ENCODE measurements at places on chromosomes 2 and 18.

GRCh38 chr2:64374686-64375085, 79.3 kb upstream of the LGALSL start:
- no peak for DNase-seq

GRCh38 chr18:25832001-25832604, 258.3 kb downstream of the SS18 start:
- no peak for DNase-seq

DNA sequence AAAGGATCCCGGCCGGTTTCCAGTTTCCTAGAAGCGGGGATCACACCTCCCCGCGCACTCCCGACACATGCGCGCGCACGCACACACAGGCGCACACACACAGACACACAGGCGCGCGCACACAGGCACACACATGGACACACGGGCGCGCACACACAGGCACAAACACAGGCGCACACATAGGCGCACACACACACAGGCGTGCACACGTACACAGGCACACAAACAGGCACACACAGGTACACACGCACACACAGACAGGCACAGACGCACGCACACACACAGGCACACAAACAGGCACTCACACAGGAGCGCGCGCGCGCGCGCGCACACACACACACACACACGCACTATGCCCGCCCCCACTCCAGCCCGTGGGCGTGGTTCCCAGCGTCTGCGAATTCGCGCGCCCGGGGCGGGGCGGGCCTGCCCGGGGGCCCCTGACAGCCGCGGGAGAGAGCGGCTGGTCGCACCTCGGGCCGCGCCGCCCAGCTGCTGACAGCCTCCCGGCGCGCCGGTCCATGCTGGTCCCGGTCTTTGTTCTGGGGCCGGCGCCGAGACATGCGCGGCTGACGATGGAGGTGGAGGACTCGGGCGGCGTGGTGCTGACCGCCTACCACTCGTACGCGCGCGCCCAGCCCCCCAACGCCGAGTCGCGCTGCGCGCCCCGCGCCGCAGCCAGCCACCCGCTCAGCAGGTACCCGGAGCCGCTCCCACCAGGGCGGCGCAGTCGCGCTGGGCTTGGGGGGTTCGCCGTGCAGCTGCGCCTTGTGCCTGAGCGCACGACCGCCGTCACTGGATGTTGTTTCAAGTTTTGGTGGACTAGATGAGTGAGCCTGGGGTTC, at the start of gene ARHGAP28:
Gene ARHGAP28 (plus strand): TSS at position 470 of the 845 bp plus-strand sequence. CDS start 106 bp downstream, at position 576.
- no peak for DNase-seq

DNA sequence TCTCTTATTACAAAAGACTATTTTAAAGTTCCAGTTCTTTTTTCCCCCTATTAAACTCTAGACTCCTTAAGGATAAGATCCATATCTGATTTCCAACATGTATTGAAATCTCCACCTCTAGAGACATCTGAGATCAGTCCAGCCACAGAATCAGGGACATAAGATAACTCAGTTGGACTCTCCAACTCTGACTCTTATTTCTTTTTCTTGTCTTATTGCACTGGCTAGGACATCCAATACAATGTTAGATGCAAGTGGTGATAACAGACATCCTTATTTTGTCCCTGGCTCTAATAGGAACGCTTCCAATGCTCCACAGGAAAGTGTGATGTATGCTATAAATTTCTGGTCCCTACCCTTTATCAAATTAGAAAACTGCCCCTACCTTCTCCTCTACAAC, 158.1 kb downstream of the TNS1 start:
- DNase-seq = no peak

GRCh38 chr2:158407031-158407430, 49.5 kb downstream of the CCDC148 start:
- no peak for DNase-seq

DNA sequence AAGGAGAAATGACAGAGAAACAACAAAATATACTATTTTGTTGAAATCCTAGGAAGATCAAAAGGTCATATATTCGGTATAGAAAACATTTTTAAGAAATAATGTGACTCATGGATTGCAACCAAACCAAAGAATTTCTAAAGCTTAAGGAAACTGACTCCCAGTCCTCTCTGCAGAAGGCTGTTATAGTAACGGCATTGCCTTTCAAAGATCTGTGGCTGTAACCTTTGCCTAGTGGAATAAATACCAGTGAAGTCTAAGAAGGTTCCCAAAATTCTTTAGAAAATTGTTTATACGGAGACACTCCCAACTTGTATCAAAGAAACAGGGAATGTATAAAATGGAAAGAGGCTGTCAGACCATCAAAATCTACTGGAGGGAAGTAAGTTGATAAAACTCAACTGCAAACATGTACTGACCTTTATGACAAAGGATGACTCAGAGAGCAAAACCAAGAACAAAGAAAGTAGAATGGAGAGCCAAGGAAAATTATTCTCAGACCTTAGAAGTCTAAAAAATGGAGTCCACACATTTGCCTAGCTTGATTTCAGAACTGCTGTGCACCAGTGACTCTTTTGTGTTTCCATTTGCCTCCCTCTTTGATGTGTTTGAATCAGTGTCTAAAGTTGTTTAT, 48.6 kb upstream of the FSIP2 start:
- DNase-seq = no peak

DNA sequence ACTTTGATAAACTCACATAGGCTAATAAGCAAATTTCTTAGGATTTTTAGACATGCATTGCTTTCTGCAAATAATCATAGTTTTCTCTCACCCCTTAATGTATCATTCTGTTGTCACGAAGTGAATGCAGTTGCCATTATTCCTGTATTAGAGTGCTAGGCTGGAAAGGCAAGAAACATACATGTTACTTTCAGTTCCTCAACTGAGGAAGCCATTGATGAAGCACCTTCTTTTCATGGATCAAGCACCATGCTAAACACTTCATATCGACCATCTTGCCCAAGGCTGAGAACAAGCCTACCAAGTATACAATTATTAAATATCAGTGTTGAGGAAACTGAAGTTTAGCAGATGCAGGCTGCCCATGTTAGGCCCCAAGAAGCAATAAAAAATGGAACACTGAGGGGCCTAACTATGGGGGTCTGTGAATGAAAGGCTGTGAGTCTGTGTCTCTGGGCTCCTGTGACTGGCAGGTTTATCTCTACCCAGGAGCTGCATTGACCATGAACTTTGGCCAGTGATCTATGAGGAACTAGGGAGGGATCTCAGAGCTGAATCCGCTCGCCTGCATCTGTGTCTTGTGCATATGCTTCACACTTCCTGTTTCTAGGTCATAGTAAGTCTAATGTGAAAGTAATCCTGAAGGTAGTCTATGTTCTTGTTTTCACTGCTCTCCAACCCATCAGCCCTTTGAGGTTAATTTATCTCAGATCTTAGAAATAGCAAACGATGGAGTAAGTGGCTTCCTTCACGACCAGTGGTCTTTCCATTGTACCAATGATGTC, 16.0 kb upstream of the TSPYL6 start:
- DNase-seq = peak; percentile 2

GRCh38 chr2:201965550-201965949, 68.1 kb upstream of the FZD7 start:
- no peak for DNase-seq

GRCh38 chr2:75560022-75560767, 544 bp downstream of the EVA1A start:
- no peak for DNase-seq

GRCh38 chr2:64115808-64116598, 28.2 kb downstream of the PELI1 start:
- peak; percentile 50 for DNase-seq
